Stimulated activated CD4-positive, alpha-beta T cell treated with anti-CD3 and anti-CD28 coated beads, Interleukin-2, amount 100 ng/mL, for 24 hours (primary cell): ENCODE measurements at places on chromosomes 1 and 21.
A peak's percentile ranks its signal among the peaks of the same experiment; 100 is the strongest.

DNA sequence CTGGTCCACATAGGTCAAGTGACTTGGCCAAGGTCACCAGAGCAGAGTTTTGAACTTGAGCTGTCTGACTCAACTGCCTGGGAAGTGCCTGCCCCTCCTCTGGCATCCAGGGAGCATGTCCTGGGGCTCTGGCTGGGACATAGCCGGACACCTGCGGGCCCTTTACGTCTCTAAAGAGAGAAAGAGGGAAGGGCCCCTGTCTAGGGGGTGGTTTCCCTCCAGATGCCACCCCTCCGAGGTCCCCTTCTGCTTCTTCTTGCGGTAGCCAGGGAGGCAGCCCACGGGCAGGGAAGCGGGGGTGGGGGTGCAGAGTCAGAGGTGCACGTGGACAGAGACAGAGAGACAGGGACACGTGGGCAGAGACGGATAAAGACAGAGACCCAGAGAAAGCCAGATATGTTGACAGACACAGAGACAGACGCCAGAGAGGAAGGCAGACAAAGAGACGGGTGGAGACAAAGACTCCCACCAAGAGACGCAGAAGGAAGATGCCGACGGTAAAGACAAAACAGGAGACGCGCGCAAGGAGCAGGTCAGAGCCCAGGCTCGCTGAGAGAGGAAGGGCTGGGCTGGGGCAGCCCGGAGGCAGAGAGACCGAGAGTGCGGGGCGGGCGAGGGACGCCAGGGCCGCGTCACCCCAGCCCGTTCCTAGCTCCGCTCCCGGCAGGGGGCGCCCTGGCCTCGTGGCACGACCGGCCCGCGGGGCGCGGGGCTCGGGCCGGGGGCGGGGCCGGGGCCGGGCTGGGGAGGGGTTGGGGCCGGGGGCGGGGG is 458 bp upstream of the ALPL start:
- DNase-seq = peak; percentile 75

- DNase-seq = no peak
Measured at GRCh38 chr1:68624233-68624632, 127.4 kb upstream of the DEPDC1 start.

- peak; percentile 79 for DNase-seq
Measured at GRCh38 chr1:32249831-32250525, 1.1 kb upstream of the LCK start.

- DNase-seq = no peak
Measured at GRCh38 chr1:17798799-17799382, 43.8 kb downstream of the ACTL8 start.

GRCh38 chr1:240613356-240614142 is 1.6 kb upstream of the GREM2 start:
- DNase-seq = no peak

GRCh38 chr1:28190337-28190979 is 14.0 kb upstream of the PTAFR start:
- no peak for DNase-seq

DNA sequence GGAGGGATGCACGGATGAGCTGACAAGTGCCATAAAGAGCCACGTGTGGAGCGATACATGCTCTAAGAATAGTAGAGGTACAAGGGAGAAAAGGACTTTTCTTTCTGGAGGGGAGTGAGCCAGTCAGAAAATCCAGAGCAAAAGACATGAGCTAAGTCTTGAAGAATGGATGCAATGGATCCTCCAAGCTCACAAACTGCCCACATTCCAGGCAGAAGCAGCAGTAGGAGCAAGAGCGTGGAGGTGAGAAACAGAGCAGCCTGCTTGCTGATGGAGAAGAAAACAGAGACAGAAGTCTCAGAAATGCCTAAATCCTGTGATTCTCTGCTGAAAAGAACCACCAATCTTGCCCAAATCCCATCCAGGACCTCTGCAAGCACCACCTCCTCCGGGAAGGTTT is 78.2 kb upstream of the RALGPS2 start:
- DNase-seq = no peak

- peak; percentile 4 for DNase-seq
Measured at GRCh38 chr21:43192501-43193081, 23.8 kb downstream of the CRYAA start.

GRCh38 chr1:246583448-246584185 is 17.4 kb downstream of the CNST start:
- no peak for DNase-seq

- no peak for DNase-seq
Measured at GRCh38 chr1:162368451-162368850, 8.2 kb downstream of the SPATA46 start.

DNA sequence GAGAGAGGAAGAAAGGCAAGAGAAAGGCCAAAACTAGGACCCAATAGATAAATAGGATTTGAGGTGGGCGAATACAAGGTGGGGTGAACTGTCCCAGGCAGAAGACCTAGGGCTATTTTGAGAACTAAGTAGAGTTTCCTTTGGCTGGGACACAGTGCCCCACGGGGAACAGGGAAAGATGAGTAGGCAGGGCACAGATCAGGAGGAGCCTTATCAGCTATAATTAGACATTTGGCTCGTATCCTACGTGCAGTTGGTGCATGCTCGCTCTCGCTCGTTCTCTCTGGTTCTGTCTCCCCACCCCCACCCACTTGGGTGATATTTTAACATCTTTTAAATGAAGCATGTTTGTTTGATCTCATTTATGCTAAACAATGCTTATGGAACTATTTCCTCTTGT is 235.0 kb upstream of the JUN start:
- no peak for DNase-seq

GRCh38 chr1:3355894-3356826 is 98.3 kb upstream of the ARHGEF16 start:
- DNase-seq = no peak

- DNase-seq = no peak
Measured at GRCh38 chr1:213984387-213985208, 3.2 kb upstream of the PROX1 start.

- DNase-seq = no peak
Measured at GRCh38 chr1:183404476-183404875, 13.7 kb downstream of the NMNAT2 start.

GRCh38 chr1:165444897-165445370 is at the start of gene RXRG:
Gene RXRG (minus strand): TSS chr1:165445126. CDS start chr1:165444893, 233 bp downstream.
- DNase-seq = no peak

GRCh38 chr1:171251042-171251951 is 3.0 kb downstream of the FMO1 start:
- peak; percentile 44 for DNase-seq

GRCh38 chr1:90394247-90394646 is 322.9 kb downstream of the BARHL2 start:
- no peak for DNase-seq

GRCh38 chr1:189524501-189524900 is 953.2 kb downstream of the BRINP3 start:
- DNase-seq = no peak

- no peak for DNase-seq
Measured at GRCh38 chr1:166876540-166876838, 425 bp upstream of the TADA1 start.

- DNase-seq = no peak
Measured at GRCh38 chr1:145785547-145785946, 38.3 kb downstream of the RNF115 start.
